ENCODE measurements at places on chromosomes 4 and X.

DNA sequence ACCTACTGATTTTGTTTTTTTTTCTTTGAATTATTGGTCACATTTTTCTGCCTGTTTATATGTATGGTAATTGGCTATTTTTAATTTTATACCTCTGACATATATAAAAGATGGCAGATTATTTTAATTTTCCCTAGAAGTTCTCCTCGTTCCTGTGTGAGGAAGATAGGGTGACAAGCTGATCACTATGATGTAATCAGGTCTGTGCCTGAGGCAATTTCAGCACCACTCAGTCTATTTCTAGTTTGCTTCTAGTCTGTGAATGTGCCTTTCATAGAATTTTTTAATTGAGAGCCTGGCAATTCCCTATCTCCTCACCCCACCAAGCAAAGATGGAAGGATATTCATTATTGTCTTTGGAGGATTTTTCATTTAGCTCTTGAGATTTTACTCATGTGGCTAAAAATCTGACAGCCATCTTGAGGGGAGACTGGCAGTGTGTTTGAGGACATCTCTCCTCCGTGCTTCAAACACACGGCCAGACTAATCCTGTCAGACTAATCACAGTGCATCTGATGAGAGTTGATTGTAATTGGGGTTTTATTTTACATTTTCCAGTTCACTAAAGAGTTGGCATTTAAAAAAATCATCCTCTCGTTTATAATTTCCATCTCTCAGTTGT lies 500.3 kb downstream of the TRIML1 start:
- no peak for DNase-seq

DNA sequence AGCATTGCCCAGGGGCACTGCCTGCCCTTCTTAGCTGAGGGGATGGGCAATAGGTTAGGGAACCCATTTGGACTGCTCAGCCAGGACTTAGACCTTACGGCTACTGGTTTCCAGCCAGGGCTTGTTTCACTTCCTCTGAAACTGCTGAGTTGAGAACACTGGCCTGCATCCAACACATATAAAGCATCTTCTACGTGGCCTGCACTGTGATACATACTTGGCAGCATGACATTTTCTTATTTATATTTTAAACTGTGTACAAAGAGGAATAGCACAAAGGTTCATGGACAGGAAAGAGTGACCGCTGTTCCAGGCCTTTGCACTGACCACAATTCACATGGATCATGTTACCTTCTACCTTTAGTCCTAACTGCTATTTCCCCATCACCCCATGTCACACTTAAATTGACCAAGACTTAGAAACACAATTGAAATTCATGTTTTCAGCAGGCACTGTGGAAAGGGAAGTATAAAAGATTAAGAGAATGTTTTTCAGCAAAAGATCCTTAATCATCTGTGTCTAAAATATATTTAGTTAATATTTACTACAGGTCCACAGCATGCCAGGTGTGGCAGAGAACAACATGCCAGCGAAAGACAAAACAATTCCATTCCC lies 43.7 kb downstream of the NLGN4X start:
- DNase-seq: no peak

DNA sequence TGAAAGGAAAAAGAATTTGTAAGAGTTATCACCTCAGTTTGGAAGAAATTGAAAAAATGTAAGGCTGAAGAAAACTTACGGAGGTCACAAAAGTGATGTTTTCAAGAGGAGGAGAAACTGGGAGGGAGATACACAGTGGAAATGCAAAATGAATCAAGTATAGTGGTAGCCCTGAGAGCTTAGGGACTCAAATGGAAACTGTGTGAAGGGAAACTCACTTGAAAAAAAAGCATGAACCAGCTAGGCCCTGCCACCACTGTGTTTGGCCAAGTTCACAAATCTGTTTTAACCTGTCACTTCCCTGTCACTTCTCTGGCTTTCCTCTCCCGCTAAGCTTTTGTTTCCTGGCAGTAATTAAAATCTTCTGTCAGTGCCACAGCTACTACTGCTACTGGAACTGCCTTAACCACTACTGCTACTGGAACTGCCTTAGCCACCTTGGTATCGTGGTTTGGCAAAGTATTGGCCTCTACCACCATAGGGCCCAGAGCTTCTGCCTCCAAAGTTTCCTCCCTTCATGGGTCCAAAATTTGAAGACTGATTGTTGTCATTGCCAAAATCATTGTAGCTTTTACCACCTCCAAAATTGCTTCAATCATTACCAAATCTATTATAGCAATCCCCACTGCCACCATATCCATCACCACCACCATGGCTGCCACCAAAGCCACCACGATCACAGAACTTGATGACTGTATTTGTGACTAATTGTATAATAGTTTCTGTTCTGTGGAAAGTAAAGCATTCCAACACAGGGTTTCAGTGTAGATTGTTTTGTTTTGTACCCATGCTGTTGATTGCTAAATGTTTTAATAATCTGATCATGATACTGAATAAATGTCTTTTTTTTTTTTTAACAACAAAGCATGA lies 41.5 kb downstream of the SMARCA5 start:
- no peak for DNase-seq

DNA sequence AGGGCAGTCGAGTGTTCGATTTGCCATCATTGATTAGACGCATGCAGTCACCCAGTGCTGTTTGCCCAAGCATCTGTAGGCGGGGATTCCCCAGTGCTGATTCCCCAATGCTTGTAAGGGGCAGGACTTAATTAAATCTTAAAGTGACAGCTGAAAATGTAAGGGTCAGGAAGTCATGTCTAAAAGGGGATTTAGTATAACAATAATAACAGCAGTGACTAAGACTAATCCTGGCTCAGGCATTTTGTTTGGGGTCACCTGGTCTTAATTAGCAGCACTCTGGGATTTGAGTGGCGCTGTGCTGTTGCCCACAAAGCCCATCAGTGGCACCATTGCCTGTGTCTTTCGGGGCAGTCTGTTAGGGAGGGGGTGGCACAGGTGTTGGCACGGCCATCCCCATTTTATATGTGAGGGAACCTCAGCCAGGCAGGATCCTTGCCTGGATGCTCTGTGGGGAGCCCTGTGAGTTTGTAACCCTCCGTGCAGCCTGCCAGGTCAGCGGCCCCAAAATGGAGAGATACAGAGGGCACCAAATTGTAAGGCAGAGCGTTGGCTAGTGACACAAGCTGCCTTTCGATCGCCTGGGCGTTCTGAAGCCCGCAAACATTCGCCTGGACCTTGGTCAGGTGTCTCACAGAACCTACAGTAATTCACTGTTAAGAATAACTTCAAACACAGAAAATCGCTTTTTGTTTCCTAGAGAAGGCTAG lies 146.7 kb downstream of the TBL1X start:
- no peak for DNase-seq

DNA sequence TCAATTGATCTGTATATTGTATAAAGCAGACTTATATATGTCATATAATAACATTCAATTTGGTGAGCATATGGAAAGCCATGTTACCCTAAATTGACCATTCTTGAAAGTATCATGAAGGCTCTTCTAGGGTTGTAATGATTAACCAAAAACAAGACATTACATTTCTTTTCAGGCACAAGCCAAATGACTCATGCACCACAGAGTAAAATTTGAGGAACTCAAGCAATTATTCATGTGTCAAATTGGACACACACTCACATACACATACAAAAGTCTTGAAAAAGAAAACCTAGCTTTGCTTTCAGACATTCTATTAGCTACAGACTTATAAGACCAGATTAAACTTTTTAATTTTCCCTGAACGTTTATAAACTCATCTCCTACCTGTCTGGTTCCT lies 146.5 kb upstream of the PCDH18 start:
- DNase-seq: peak; percentile 75

- DNase-seq: peak; percentile 90
Measured at GRCh38 chr4:140756319-140757231, at the start of gene TBC1D9. Gene TBC1D9 (minus strand): TSS chr4:140756385. CDS start chr4:140756045, 340 bp downstream.
